IMR-90 (cell line): ENCODE measurements at places on chromosomes 3 and 15. TPM values are rescaled to one million over a fixed set of nuclear protein-coding genes. Genes with fewer than 3 reads are reported as not detected.

FAM227B gene
- total RNA-seq: 1.8 and 2.5 TPM in 2 replicates

C3orf80 gene
- total RNA-seq: not detected in 2 replicates

CKMT1A gene
- not detected in 2 replicates for total RNA-seq

DNA sequence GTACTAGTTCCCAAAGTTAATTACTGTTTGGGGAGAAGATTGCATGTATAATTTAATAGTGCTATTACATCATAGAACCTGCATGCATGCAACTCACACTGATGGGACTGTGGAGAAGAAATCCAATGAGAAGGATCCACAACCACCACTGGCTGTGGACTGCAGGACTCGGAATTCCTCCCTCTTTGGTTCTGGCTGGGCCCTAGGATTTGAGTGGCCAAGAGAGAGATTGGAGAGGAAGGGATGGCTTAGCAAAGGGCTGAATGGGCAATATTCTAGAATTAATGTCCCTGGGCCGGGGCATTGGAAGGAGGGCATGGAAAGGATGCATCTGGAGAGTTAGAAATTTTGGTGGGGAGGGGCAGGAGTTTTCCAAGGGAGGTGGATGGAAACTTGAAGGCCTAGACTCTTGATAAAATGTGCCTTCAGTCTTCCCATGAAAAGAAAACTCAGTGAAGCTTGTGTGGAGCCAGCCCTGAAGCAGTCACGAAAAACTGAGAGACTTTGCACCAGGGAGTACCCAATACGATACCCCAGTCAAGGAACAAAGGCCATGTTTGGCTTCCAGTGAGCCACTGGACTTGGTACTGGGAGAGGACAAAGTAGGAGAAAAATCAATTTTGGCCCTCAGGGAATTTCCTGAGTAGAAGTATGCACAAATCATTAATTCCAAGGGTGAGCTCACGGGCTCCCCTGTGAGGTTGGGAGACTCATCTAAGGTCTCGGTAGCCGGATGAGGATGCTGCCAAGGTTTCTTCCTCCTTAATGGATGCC, 31.4 kb upstream of the TPM1 start:
- DNase-seq: no peak

ERC2 gene
- total RNA-seq: 0.18 and 0.28 TPM in 2 replicates

DNA sequence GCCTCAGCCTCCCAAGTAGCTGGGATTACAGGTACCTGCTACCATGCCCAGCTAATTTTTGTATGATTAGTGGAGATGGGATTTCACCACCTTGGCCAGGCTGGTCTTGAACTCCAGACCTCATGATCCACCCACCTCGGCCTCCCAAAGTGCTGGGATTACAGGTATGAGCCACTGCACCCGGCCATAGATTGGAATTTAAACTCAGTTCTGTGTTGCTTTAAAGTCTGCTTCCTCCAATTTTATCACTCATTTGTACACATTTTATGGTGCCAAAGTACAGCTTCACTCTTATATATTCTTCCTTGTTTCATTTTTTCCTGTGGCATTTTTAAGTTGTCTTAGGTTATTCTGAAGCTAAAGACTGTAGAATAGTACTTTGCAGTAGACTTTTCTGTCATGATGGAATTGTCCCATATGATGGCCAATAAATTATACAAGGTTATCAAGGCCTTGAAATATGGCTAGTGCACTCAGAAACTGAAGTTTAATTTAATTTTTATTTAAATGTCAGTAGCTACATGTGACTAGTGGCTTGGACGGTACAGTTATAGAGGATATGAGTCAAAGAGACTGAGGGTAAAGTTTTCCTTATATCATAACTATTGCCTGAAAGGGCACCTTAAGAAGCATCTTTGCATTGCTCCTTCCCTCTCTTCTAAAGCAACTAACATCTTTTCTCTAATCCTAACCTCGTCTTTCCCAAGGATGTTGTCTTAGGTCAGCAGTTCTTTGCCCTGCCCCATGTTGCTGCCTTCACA, 28.1 kb downstream of the ATP11B start:
- no peak for DNase-seq

DNA sequence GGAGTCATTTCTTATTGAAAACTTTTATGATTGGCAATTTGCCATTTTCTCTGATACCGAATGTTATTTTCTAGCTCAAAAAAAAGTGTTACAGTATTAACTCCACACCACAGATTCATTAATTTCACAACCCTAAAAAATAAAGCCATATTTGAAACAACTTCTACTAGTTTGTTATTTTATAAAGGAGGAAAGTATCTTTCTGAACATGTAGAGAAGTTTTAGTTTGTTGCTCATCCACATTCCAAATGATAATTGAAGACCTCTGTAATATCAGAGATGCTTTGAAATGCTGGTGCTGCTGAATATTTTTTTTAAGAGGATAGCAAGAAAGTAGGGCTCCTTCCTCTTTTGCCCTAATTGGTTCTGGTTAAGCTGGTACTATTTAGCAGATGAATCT, 1.9 kb downstream of the VGLL3 start:
- no peak for DNase-seq

DNA sequence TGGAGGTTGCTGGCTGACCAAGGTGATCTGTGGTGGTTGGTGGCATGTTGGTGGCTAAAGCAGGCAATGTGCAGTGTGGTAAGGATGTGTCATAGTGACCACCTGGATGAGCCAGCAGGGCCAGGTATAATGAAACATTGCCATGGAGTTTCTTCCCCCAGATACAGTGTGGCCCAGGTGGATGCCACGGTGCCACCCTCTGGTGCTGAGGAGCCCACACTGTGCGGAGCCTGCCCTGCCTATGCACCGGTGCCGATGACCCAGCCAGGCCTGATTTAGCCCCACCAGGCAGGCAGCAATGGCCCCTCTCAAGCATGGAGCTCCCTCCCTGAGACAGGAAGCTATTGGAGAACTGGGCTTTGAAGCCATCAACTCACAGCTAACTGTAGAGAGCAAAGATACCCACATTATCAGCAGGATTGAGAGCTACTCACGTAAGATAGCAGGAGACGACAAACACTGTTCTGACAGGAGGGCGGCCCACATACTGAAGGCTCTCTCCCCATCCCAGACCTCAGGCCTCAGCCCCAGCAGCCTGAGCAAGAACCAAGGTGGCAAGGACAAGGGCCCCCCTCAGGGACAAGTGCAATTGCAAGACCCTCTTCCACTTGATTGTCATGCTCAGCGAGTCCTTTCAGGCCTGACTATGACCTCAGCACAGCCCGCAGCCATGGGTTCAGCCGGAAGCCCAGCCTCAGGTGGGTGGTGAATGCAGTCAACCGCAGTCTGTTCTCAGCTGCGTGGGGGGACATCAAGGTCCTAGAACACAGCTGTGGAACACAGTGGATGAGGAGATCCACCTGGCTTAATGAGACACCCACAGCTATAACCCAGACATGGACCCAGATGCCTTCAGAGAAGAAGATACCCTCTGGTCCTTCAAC, 82.8 kb upstream of the CDV3 start:
- DNase-seq: no peak

DNA sequence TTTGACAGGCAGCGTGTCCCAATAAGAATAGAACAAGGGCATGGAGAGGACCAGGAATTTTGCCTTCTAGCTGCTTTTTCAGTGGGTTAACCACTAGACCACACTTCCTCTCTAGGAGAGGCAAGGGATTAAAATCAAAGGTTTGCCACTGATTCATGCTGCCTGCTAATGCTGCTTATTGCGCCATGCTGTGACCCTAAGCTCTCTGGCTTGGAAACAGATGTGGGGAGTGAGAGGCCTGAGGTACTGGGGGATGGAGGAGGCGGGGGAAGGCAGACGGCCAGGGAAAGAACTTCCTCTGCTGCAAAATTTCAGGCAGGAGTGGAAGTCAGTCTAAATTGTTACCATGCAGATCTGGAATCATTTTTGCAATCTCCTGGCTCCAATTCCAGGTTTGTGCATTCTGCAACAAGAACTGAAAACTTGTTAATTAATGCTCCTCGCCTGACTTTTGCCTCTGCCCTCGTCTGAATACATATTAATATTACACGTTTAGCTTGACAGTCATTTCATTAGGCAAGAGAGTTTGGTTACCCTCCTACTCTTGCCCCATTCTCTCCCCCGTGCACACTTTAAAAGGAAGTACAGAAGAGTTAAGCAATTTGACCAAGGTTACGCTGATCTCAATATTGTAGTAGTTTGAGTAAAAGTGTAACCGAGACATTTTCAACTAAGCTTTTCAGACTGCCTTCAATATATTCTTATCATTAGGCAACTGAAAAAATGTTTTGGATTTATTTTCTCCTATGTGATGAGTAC, 121.7 kb upstream of the SPRED1 start:
- peak; percentile 98 for DNase-seq
